ENCODE measurements at places on chromosomes 4 and X.

DNA sequence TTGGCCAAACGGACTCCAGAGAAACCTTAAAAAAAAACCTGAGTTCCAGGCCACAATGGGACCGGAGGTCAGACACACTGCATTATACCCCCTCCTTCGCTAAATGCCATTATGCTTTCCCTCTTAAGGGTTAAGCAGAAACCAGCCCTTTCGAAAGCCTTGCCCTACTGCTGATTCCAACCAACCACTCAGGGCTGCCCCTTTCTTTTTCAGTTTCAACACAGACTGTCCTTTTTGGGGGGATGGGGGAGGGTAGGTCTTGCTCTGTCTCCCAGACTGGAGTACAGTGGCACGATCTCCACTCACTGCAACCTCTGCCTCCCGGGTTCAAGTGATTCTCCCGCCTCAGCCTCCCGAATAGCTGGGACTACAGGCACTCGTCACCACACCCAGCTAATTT is 49.5 kb upstream of the MAN2B2 start:
- DNase-seq = no peak

- DNase-seq = no peak
These were observed 242.7 kb upstream of the ETNPPL start for GRCh38 chr4:109005523-109005922.

DNA sequence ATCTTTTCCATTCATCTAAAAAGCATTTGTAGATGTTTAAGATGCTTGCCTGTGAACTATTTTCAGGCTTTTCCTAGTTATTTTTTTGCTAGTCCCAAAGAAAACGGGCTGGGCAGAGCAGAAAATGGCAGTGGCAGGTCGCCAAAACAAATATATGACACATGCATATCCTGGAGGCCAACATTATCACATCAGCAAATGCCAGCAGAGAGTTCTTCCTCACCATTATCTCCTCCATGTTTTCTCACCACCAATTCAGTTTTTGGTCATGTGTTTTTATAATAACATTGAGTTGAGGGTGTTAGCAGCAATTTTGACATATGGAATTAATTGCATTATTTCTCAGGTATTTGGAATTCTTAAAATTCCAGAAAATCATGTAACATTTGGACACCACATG is 97.9 kb upstream of the EOLA2 start:
- no peak for DNase-seq

DNA sequence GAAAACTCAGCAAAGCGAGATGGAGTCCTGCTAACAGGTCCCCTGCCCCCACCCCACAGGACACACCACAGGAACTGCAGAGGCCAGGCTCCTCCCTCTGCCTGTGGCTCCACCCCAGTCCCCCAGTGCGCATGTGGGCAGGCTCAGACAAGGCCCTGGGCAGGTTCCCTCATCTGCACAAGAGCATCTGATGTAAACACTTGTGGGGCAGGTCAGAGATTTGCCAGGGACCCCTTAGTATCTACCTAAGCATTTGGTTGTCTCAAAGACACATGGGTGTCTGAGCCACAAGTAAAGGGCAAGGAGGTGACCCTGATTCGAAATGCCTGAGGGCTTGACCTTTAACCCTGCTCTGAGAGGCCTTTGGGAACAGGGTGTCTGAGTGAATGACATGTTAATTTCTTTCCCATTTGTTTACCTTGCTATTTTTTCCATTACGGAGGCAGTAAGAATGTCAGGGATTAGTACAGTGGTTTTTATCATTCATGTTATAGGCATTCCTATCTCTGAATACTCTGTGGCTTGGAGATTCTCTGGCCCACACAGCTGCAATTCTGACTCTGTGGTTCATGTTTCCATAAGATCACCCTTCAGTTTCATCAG is 85.3 kb downstream of the ZNF518B start:
- no peak for DNase-seq

DNA sequence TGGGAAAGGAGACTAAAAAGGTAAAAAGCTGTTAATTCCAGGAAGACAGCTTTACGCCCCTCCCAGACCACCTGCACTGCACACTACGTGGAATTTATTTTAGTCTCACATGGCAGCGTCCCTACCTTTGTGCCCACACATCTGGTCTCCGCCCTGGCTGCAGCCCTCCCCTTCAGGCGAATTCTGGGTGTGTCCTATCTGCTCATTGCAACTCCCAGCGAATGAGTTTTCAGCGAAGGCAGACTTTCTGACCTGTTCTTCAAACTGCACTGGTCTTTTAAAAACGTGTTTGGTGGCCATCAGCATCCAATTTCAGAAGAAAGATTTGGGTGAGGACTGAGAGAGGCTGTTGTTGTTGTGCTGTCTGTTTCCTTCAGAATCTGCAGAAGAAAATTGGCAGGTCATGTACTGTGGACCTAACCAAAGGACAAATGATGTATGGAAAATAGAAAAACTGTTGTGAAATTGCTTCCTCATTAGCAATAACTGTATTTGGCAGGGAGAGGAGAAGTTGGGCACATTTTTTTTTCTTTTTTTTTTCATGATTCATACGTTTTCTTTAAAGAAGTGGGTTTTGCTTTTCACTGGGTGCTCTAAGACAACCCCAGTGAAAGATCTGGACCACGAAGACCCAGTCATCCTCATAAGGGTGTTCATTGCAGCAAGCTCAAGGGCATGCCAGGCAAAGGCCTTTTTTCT is 4.2 kb downstream of the TLR8 start:
- no peak for DNase-seq

DNA sequence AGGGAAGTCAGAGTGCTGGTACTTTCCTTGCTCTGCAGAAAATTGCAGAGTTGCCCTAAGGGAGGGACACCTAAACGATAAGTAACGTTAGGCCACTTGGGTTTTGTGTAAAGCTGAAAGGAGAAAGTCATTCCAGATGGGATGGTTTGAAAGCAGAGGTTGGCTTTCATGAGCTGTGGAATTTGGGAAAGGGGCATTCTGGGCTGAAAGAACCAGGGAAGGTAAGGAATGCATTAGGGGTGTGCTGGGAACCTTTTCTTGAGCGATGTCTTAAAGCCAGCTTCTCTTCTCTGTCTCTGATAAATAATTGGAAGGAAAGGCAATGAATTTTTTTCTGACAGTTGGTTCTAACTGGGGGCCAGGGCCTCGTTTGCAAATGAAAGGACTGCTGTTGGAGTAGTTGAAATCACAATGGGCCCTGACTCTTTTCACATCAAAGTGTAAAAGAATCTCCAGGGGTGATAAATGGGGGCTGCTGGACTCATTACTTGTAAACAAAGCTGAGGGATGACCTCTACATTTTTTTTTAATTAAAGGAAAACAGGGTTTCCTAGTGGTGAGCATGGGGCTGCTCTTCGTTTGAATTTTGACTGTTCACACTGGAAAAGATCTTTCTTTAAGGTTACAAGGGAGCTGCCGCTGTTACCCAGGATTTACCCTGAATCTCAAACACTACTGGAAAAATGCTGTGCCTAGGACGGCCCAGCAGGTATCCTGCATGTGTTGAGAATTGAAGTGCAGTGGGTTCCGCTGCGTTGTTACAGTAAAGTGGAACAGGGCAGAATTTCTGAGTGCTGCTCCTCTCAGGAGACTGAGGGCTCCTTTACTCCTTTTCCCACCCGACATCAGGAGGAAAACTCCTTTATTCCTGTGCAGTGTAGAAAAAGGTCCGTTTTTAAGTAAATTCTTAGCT is 25.0 kb downstream of the AFF1 start:
- no peak for DNase-seq

- no peak for DNase-seq
These were observed 2.1 kb downstream of the GEMIN8 start for GRCh38 chrX:14027511-14028019.

DNA sequence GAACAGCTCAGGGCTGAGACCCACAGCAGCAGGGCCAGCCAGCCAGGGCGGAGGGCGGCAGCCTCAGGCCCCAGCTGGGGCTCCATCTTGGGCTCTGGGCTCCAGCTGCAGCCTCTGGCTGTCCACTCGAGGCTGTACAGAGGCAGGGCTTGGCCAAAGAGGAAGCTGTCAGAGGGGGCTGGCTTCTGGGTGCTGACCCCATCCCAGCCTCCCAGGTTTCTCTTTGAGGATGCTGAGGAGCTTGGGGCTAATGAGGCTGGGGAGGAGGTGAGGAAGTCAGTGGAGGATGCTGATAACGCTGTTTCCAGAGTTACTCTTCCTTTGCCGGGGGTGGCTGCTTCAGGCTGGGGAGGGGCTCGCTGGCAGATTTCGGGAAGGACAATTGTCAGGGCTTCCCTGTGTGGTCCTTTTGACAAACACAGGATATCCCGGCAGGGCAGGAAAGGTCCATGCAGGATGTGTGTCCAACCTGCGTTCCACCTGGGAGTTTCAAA is at the start of gene DIPK2B:
Gene DIPK2B, minus strand, starts transcription at position 136 of the 494 bp plus-strand sequence. Its CDS starts 50 bp downstream, at position 86.
- DNase-seq = no peak

- DNase-seq = no peak
These were observed 1451.9 kb downstream of the PCDH7 start for GRCh38 chr4:32172086-32172485.

DNA sequence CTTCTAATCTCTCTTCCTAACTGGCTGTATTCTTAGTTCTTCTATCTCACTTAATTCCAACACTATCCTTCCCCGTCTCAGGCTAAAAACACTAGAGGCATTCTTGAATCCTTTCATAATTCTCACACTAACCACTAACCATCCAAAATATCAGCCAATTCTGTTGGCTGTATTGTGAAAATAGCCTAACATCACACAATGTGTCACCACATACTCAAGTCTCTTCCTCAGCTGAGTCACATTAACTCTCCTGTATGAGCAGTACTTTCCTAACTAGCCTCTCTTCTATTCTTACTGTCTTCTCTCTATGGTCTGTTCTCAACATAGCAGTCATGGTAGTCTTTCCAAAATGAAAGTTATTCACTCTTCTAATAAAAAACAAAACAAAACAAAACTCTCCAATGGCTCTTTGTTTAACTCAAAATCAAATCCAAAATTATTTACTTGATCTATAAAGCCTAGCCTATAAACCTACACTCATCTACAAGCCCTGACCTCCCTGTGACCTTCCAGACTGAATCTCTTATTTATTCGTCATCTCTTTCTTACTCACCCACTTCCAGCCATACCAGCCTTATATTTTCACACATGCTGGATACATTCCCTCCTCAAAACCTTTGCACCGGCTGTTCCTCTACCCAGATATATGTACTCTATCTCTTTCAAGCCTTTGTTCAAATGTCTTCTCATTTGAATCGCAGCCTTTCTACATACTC is 445.9 kb downstream of the TLL1 start:
- DNase-seq = no peak

DNA sequence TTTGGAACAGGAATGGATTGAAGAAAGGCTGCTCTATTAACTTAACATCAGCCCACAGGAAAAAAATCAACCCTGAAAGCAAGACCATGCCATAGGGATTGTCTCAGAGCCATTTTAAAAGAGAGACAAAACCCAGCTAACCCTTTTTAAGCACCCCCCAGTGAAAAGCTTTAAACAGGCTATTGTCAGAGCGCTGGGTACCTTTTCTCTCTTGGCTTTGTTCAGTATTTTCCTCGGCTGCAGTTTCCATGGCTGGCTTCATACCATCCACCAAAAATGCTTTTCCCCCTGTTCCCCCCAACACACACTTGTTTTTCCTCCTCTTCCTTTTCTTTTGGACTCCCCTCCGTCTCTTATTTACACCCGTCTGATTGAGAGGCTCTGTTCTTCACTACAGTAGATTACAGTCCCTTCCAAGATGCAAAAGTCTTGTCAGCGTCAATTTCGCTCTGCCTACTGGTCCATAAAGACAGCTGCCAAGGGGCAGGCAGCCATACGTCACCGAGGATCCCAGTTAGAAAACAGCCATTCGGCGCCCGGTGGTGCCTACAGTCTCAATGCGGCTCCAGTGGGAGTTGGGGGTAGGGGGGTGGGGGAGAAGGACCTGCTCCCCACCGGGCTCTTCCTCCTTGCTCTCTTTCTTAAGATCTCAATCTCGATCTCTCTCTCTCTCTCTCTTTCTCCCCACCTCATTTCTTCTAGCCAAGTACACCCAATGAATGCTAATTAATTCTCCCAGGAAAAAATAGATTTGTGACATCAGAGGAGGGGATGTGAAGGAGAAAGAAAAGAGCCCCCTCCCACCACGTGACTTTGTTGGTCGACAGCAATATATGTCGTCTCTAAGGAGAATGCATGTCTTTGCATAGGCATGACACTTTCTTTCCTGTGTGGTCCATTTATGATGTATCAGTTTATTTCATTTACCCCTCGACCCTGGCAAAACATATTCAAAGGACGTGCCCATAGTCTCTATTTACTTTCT is at the start of gene GPM6B:
Gene GPM6B, minus strand, starts transcription at position 451 of the 985 bp plus-strand sequence. Its CDS starts 189 bp downstream, at position 262.
- no peak for DNase-seq

DNA sequence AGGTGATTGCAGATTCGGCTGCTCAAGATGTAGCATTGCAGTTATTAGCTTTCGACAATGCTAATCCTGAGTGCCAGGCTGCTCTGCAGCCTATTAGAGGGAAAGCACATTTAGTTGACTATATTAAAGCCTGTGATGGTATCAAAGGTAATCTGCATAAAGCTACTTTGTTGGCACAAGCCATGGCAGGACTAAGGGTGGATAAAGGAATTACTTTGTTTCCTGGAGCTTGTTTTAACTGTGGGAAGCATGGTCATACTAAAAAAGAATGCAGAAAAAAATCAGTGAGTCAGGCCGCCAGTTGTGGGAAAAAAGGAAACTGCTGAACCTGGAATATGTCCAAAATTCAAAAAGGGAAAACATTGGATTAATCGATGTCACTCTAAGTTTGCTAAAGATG is 154.9 kb upstream of the TECRL start:
- no peak for DNase-seq

GRCh38 chr4:22435652-22436051 is 80.2 kb downstream of the ADGRA3 start:
- DNase-seq = no peak

DNA sequence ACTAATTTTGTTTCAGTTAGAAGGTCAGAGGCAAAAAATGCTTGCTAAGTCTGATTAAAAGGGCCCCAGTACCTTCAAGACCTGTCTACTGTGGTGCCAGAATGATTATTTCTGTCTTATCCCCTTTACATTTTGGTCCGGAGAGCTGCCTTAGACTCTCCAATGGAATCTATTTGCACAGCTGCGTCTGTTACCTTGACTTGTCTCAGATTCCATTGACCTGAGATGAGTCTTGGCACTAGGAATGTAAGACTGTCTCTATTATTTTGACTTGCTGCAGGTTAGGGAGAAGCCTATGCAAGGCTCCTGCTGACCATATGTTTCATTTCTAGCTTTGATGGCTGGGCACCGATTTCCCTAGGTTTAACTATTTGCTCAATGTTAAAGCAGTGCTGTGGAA is 457.6 kb downstream of the KCTD8 start:
- DNase-seq = no peak

DNA sequence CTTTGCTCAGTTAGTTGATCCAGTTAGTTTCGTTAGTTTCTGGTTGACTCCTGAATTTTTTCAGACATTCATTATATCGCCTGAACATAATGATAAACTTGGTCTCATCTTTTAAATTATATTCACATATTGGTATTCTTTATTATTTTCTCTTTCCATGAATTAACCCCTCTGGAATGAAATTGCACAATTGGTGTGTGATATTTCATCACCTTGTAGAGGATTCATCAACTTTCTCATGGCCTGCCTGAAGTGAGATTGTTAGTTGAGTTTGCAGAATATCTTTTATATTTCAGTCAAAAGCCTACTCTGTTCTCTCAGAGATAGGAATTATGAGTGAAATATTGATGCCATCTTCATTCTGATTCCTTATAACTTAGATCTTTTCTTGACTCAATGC is 1160.6 kb upstream of the AGA start:
- no peak for DNase-seq

Measured in NCI-H1048 (cell line).